ENCODE measurements at places on chromosomes 7 and 10.

DNA sequence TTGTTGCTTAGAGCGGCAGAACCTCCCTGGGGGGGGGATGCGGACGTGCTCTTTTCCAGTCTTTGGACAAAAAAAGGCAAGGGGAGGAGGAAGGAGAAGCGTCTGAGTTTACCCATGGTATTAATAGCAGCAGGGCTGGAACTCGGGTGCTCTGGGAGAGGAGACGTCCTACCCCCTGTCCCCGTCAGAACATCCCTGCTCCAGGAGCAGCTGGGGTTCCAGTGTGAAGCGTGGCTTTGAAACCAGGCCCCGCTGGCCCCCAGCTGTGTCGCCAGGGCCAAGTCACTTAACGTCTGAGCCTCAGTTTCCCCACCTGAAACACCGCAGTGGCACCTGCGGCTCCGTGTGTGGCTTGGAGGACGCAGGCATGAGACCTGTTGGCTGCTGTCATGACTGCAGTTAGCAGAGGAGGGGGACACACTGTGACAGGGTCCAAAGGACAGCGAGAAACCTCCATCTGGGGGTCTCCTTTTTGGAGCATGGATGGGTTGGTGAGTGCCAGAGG lies 1.4 kb downstream of the AMZ1 start:
- no peak for DNase-seq

DNA sequence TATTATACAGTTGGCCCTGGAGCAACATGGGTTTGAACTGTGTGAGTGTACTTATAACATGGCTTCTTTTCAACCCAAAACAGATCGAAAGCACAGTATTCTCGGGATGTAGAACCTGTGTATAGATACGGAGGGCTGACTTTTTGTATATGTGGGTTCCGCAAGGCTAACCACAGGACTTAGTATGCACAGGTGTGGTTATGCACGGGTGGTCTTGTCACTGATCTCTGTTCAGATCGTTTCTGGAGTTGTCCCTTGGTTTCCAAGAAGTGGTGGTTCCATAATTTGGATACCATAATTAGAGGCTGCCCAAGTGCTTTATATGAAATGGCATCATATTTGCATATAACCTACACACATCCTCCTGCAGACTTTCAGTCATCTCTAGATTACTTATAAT lies 10.9 kb upstream of the BHLHA15 start:
- DNase-seq, result no peak

- DNase-seq, result no peak
Measured at GRCh38 chr7:151008143-151008510, 16.2 kb downstream of the ATG9B start.

- no peak for DNase-seq
Measured at GRCh38 chr7:105011831-105012502, 2.0 kb upstream of the KMT2E start.

GRCh38 chr10:104349623-104350126 lies 4.0 kb upstream of the CFAP58 start:
- DNase-seq, result no peak

- no peak for DNase-seq
Measured at GRCh38 chr7:91327346-91327745, 63.1 kb downstream of the FZD1 start.

DNA sequence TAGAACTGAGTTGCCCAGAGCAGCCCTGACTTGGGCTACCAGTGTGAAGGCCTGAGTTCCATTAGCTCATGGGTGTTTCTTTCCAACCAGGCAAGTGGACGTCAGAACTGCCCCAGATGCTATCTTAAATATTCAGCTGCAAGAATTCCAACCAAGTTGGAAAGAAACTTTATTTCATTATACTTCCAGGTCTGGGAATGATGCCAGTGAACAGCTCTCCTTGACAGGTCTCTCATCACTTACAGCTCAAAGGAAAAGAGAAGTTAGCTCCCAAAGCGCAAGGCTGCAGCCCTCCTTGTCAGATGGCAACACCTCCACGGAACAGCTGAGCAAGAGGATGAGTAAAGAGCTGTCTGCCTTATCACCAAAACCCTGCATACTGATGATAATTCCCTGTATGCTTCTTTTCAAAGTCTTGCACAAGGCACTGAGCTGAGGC lies 255.5 kb upstream of the AOAH start:
- no peak for DNase-seq

- no peak for DNase-seq
Measured at GRCh38 chr10:23694921-23695824, 256.3 kb downstream of the OTUD1 start.

DNA sequence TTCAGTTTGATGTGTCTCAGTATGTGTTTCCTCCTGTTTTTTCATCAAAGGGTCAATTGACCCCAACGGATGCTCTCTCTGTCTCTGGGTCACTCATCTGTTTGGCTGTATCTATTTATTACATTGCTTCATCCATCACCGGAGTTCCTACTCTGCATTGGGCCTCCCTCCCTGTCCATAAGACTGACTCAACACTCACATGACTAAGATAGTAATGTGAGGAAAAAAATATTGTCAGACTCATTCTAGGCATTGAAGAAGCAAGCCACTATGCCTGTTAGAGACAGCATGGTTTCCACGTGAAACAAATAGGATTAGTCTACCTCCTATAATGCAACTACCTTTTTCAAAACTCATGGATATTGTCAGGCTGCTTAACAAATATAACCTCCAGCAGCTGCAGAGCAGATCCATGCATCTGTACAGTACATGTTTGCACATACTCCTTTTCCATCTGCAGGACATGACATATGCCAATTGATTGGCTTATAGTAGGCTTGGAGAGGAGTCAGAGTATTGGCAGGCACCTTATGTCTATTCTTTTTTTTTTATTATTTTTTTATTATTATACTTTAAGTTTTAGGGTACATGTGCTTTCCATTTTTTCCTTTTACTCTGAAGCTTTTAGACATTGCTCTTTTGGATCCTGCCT lies 275.2 kb downstream of the LRRTM3 start:
- DNase-seq, result no peak

- no peak for DNase-seq
Measured at GRCh38 chr7:108156897-108157605, 26.9 kb upstream of the LAMB4 start.

- DNase-seq, result no peak
Measured at GRCh38 chr10:129415215-129416140, 51.6 kb upstream of the MGMT start.

DNA sequence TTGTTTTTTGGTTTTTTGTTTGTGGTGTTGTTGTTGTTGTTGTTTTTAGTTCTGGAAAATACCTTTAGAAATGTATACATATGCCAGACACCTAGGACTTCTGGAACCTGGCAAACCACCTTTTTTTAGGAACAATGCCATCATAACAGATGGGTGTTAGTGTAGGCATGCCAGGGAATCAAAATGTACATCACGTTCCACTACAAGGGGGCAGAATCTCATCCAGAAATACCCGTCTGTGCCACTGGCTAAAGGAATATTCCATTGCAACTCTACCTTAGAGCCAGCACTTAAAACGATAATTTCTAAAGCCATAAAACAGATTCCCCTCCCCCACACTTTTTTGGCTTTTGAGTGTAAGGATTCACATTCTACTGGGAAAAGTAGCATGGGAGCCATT lies 239.8 kb downstream of the ETV1 start:
- no peak for DNase-seq

GRCh38 chr10:102354451-102354850 lies 41.1 kb upstream of the NFKB2 start:
- DNase-seq, result no peak

- DNase-seq, result no peak
Measured at GRCh38 chr10:88033793-88034192, 170.4 kb downstream of the PTEN start.

DNA sequence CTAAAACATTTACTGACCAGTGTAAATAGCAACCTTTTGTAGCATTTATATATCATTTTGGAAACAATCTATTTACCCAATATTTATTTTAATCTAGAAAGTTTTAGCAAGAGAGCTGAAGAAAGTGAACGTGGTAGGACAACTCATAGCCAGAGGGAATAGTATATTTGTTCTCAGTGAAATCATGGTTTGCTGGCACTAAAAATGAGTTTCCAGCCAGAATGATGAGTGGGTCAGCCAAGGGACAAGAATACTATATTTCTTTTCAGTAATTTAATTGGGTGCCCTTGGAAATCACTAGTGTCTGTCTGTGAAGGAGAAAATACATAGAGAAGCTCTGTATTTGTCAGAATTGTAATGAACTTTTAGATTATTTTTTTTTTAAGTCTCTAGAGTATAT lies 74.9 kb downstream of the MINPP1 start:
- no peak for DNase-seq

- DNase-seq, result no peak
Measured at GRCh38 chr7:102230593-102230992, 56.1 kb upstream of the SH2B2 start.
